ENCODE measurements at places on chromosomes 13 and 19. TPM values are rescaled to one million over a fixed set of nuclear protein-coding genes. Genes with fewer than 3 reads are reported as not detected.

The GTF3A gene
- total RNA-seq: 99.2 TPM

The BORA gene
- total RNA-seq: 11.3 TPM

The PNMA8A gene
- total RNA-seq: 1.1 TPM

The KIR3DL1 gene
- not detected for total RNA-seq

The ADGRE1 gene
- not detected for total RNA-seq

The LGALS7 gene
- 26.0 TPM for total RNA-seq

Data from airway epithelial cell (primary cell).